ENCODE measurements at places on chromosomes 7 and 10. TPM values are rescaled to one million over a fixed set of nuclear protein-coding genes. Genes with fewer than 3 reads are reported as not detected.

- no peak for DNase-seq
These were observed 164.1 kb upstream of the RHEB start for GRCh38 chr7:151683615-151684407.

DNA sequence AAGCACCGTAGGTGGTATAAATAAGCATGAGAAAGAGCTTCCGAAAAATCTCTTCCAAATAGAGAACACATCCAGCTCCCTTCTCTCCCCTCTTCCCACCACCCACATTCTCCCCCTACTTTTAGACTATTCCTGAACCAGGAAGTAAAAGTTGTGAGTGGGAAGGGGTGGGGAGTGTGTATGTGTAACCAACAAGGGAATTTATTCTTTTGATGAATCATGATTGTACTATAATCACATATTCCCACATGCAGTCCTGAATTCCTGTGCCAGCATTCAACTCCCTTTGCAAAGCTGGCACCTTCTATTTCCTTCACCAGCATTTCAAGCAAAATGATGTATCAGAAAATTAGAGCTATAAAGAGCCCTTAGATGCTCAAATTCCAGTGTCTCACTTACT is 230.6 kb upstream of the CHRM2 start:
- DNase-seq = no peak

Gene GATA3
- 0.39 TPM for total RNA-seq

Gene BET1
- 18.8 TPM for total RNA-seq

All from neural crest cell (in vitro differentiated cells).